ENCODE measurements at places on chromosomes 11 and 22.
A peak's percentile ranks its signal among the peaks of the same experiment; 100 is the strongest.

DNA sequence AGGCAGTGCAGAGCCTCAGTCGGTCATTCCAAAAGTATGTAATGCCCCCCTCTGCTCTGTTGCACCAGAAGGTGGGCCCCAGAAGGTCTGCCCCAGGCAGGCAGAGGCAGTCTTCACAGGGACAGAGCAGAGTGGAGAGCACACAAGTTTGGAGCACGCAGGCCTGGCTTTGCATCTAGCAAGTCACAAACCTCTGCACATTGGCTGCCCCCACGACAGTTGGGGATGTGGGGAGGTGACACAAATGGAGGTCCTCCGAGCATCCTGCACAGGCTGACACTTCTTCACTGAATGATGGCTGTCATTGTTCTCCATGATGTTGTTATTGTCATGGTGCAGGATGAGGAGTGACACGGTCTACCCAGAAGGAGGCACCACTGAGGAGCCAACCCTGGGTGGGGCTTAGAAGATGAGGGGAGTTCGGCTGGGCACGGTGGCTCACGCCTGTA, 11.9 kb downstream of the TOM1 start:
- no peak for DNase-seq

DNA sequence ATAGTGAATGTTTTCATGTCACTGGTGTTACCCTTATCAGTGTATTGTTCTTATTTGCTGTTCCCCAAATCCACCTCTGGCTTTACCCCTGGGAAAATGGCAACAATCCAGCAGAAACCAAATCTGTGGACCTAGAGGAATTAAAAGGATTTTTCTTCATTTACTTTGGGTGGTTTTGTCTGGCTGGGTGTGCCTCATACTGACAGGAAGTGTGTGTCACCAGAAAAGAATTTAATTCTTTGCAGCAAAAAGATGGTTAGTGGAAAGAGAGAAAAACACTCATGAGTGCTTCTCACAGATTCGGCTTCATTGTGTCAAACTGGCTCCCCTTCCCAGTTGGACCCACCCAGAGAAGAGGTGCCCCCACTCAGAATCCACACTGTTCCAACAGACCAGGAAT, 38.9 kb downstream of the FZD4 start:
- DNase-seq: no peak

DNA sequence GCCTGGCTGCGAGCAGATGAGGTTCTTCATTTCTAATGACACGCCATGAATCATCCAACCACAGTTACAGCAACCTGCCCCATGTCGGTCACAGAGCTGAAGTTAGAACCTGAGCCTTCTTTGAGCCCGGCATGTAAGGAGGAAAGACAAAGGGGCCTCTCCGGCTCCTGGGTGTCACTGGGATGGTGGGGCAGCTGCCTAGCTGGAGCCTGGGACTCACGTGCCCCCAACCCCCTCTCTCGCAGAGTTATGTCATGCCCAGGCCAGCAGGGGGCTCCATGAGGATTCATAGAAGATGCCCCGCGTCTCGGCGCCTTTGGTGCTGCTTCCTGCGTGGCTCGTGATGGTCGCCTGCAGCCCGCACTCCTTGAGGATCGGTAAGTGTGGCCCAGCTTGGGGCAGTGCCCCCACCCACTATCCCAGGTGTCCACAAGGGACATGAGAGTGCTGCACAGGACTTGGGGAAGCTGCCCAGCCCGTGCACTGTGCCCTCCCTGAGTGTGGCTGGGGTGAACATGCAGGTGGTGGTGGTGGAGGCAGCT, 148.5 kb downstream of the GRIK4 start:
- DNase-seq: no peak

DNA sequence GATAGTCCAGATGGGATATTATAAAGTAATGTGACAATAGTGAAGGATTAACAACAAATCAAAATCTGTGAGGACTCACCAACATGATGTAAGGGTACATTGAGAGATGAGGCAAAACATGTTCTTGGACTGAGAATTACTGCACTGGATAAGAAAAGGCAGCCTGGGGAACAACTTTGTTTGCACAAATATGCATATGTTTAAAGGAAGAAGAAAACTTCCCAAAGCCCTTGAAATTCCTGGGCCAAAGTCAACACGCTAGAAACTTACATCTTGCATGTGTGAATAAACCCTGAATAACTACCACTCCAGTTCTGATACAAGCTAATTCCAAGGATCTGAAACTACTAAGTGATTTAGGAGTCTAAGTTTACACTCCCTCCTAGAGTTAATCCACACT, 1.1 kb downstream of the OR52A5 start:
- DNase-seq: no peak

GRCh38 chr22:39144101-39144767, 8.2 kb downstream of the CBX7 start:
- DNase-seq: no peak

GRCh38 chr11:70775386-70776075, 377.2 kb downstream of the CTTN start:
- DNase-seq: no peak

DNA sequence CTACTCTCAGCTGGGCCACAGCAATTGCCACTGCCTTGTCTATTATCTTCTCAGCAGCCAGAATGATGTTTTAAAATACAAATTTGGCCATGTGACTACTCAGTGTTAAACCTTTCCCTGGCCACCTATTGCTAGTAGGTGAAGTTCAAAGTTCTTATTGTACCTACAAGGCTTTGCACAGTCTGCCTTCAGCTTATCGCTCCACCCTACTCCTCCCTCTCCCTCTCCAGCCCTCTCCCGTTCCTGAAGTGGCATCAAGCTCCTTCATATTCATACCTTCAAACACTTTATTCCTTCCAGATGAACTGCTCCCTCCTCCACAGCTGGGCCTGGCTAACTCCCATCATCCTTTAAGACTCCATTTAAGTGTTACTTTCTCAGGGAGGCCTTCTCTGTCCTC, 37.3 kb downstream of the OR10A6 start:
- DNase-seq: no peak

DNA sequence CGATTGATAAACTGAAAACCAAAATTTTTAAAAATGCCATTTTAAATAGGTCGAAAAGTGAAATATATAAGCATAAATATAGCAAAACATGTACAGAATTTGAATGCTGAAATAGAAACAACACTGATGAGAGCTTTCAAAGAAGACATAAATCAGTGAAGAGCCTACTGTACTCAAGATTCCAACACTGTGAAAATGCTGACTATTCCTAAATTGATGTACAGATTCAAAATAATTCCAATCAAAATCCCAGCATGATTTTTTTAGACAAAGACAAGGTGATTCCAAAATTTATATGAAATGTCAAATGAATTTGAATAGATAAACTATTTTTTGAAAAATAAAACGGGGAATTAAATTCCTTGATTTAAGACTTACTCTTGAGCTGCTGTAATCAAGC, 1010.4 kb downstream of the TBC1D22A start:
- DNase-seq: no peak

- DNase-seq: peak; percentile 39
These were observed 469.9 kb downstream of the MN1 start for GRCh38 chr22:27331526-27332281.

- no peak for DNase-seq
These were observed 7.5 kb downstream of the SULT4A1 start for GRCh38 chr22:43854786-43855271.

DNA sequence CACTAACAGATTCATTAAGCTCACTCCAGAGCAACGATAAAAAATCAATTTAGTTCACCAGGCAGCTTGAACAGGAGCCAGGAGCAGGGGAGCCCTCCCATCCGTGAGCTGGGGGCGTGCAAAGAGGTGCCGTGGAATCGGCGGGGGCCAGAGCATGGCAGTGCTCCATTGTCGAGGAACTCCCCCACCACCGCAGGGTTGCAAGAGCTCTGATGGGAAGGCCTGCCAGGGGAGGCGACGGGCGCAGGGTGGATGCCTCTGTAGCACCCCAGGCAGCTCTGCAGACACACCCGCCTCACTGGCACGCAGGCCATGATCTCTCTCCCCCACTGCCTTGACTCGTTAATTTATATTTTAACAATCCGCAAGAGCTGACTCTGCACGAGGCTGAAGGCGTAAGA, 433.2 kb downstream of the MIAT start:
- DNase-seq: no peak

- DNase-seq: no peak
These were observed 11.9 kb downstream of the TMEM121B start for GRCh38 chr22:17109113-17109865.

GRCh38 chr11:33867561-33867960, 24.3 kb downstream of the LMO2 start:
- no peak for DNase-seq

GRCh38 chr11:10302359-10302743, 2.5 kb upstream of the ADM start:
- DNase-seq: peak; percentile 86

DNA sequence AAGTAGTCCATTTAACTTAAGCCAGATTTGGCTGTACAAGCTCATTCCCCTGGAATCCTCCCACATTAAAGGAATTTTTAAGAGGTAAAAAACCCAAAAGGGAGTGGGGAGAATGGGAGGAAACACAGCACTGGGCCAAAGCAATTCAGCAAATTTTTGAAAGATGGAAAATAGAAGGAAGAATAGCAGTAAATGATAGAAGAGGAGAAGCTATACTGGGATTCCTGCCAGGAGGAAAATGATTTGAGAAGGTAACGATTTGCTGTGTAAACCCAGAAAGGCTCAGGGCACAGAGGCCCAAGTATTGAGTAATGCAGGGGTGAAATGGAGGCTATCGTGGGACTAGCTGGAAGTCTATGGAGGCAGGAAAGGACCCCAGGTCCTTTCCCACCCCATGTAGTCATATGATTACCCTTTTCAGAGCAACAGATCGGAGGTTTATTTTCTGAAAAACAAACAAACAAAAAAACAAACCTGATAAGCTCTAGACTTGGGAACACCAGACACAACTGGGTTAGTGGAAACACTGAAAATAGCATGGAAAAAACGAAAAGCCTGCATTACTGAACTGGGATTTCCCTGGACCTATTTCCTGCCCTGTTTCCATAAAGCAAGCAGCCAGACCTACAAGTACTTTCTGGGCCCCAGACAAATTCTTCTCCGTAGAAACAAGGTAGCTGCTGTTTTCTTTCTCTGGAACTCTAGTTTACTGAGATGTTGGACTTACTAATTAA, 140.0 kb downstream of the SWAP70 start:
- DNase-seq: no peak

- peak; percentile 90 for DNase-seq
These were observed 4.3 kb upstream of the AMPD3 start for GRCh38 chr11:10450462-10451425.

DNA sequence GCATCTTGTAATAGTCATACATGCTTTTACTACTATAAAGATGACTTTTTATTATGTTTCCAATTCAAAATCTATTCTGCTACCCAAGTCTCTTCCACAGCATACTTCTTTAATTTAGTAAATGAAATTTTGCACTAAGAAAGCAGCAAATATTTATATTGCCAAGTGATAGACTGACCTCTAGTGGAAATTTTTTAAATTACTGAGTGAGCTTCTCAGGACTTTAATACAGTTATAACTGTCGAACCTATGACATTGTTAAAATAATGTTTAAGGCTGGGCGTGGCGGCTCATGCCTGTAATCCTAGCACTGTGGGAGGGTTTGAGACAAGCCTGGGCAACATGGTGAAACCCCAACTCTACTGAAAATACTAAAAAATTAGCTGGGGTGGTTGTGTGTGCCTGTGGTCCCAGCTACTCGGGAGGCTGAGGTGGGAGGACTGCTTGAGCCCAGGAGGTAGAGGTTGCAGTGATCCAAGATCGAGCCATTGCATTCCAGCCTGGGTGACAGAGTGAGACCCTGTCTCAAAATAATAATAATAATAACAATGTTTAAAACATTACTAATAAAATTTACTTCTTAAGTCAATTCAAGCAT, 27.3 kb downstream of the STK33 start:
- DNase-seq: peak; percentile 82

- no peak for DNase-seq
These were observed 1329.0 kb downstream of the LRRC4C start for GRCh38 chr11:40130427-40130826.

DNA sequence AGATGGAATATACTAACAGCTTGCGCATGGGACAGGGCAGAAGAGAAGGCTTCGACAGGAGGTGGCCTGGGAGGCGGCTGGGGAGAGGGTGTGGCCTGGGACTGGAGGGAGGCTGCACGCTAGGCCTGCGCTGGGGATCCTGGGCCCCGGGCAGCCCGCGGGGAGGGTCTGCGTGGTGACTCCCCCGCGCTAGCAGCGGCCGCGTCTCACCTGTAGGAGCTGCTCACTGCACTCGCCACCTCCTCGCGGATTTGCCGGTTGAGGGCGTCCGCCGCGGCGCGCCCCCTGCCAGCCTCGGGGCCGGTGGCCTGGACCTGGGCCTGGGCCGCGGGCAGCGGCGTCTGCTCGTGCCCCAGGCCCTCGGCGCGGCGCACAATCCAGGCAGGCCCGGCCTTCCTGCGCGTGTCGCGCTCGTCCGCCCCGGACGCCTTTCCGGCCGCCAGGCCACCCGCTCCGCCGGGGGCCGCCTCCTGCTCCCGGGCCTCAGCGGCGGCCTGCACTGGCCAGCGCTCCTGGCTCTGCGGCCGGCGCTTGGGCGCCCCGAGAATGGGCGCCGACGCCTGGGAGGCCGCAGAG, 1.5 kb downstream of the MAP6 start:
- DNase-seq: peak; percentile 13

GRCh38 chr11:78037056-78037455, 14.0 kb upstream of the KCTD14 start:
- DNase-seq: no peak

GRCh38 chr11:94740083-94741021, 27.8 kb upstream of the AMOTL1 start:
- peak; percentile 42 for DNase-seq

DNA sequence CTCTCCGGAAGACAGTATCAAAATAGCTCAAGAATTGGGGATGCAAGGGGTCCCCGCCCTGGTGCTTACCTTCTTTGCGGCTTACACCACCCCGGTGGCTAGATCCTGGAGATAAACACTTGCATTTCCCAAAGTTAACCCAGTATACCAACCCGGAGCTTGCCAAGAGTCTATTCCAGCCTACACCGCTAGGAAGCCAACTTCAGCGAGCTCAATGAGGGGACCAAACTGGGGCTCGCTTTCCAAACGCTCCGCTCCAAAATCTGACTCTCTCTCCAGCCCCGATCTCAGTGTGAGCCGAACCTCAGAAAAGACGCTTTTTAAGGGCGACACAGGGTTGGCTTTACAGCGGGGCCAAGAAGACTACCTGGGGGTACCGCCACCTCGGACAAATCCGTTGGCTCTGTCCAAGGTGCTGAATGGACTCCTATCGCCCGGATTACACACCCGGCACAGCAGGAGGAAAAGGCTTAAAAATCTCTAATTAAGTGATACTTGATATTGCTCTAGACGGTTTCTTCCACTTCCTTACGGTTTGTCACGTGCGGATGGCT, 20.1 kb upstream of the BDNF start:
- peak; percentile 18 for DNase-seq

GRCh38 chr22:45709866-45710265, 38.2 kb downstream of the ATXN10 start:
- no peak for DNase-seq

GRCh38 chr22:35310556-35311550, 11.2 kb downstream of the TOM1 start:
- no peak for DNase-seq

DNA sequence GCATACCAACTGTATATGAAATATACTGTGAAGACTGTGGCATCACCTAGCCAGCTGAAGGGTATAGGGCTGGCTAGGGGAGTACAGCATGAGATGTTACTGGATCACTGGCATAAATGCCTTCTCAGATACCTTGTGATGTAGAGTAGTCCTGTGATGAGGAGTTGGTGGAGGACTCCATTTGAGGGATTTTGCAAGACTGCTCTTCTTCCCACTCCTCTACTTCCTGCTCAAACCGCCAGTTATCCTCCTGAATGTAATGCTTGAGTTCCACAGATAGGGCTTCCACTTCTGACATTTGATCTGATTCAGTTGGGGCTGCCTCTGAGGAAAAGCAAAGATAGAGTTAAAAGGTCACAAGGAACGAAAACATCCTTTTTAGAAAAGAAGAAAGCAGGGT, 29.3 kb downstream of the CLDN25 start:
- no peak for DNase-seq

Data from NCI-H526 (cell line).